ENCODE measurements at places on chromosomes 3 and 15.

GRCh38 chr15:81314378-81314777 lies 9.6 kb downstream of the STARD5 start:
- no peak for DNase-seq

GRCh38 chr3:177778633-177779032 lies 581.4 kb upstream of the TBL1XR1 start:
- DNase-seq = no peak

GRCh38 chr15:85623315-85624049 lies 171.2 kb downstream of the KLHL25 start:
- DNase-seq = no peak

GRCh38 chr3:25259871-25260270 lies 168.2 kb upstream of the RARB start:
- DNase-seq = no peak

DNA sequence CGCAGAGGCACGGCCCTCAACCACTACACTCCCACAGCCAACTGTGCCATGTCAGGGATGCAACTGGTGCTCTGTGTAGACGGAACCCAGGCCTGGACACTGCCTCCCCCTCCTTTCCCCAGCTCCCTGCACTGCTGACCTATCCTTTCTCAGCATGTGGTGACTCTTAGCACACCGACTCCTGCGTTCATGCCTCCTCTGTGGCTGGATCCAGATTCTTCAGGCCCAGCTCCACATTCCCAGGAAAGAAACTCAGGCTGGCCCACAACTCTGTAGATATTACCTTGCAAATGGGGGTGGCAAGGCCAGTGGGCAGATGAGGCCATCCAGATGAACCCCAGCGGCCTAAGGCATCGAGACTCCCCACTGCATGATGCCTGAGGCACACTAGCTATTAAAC lies 272.7 kb downstream of the OCA2 start:
- no peak for DNase-seq

DNA sequence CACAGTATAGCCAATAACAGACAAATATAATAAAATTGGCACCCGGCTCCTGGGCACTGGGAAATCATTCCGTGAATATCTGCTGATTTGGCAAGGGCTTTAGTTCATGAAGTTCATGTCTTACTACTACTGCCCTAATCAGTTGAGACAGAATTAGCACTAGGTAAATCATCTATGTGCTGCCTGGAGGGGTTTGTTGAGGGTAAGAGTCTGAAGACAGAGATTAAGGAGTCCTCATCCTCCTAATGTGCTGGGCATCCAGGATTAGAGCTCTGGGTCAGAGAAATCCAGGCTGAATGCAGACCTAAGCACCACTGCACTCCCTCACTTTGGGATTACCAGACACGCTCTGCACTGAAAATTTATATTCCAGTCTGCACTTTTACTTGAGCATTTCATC lies 2.0 kb downstream of the SAMD7 start:
- no peak for DNase-seq

GRCh38 chr15:36911322-36911944 lies 188.9 kb downstream of the MEIS2 start:
- no peak for DNase-seq

DNA sequence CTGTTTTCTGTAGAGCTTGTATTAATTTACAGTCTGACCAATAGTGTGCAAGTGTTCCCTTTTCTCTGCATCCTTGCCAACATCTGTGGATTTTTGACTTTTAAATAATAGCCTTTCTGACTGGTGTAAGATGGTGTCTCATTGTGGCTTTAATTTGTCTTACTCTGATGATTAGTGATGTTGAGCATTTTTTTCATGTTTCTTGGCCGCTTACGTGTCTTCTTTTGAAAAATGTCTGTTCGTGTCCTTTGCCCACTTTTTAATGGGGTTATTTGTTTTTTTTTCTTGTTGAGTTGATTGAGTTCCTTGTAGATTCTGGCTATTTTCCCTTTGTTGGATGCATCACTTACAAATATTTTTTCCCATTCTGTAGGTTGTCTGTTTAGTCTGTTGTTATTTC lies 7.6 kb upstream of the ACOX2 start:
- DNase-seq = no peak

GRCh38 chr3:191217301-191217700 lies 18.3 kb downstream of the OSTN start:
- no peak for DNase-seq

DNA sequence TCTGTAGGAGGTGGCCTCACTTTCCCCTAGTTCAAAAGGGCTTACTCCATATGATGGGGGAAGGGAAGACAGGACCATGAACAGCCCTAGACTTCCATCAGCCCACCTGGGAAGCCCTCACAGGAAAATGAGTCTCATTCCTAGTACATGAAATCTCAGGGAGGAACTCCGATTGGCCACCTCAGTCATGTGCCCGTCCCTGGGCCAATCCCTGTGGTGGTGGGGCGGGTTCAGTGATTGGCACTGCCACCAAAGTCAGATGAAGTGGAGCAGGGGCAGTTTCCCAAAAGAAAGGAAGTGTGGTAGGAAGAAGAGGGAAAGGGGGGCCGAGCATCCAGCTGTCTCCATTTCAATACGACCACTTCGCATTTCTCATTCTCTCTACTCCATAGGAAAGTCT lies 25.9 kb upstream of the GP9 start:
- DNase-seq = no peak

DNA sequence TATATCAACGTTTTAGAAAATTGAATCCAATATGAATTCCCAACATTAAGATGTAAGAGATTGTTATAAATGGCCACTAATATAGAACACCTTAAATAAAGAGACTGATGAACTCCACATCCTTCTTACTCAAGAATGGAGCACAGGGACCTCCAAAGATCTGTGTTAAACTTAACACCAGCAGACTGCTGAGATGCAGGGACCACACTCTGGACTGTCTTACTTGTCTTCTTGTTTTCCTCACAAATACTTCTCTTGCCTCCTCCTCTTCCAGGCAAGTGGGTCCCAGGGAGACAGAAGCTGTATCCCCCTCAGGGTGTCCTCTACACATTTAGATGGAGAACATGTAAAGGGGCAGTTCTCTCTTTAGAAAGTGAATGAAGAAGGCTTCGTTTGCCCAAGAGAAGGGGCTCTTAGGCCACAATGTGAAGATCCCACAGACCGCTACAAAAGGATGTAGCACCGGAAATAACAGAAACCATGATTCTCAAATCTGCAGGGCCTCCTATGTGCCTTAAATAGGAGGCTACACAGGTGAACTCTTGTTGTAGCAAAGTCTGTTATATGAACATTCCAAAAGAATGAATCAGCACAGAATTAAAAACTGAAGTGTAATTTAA lies 52.2 kb downstream of the SATB1 start:
- no peak for DNase-seq

DNA sequence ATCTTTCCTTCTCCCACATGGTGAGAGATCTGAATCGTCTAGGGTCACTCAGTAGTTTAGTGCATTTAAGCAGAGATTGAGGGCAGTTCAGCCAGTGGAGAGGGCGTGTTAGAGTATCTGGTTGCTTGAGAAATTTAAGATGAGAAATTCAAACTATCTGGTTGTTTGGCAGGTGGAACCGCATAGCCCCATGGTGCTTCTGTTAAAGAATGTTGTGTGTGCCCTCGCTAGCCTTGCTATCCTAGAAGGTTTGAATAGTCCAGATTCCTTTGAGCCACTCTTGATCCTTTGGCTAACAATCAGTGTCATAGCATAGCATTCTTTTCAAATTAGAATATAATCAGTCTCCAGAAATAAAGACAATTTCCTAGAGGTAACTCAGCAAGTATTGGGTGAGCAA lies 32.1 kb downstream of the ABHD17C start:
- DNase-seq = no peak

GRCh38 chr15:67918205-67918861 lies 78.5 kb upstream of the RNU6-1 start:
- DNase-seq = no peak

GRCh38 chr3:133761605-133762484 lies 15.7 kb downstream of the TF start:
- DNase-seq = no peak

- DNase-seq = no peak
Measured at GRCh38 chr3:73411993-73412392, 212.7 kb downstream of the PDZRN3 start.

DNA sequence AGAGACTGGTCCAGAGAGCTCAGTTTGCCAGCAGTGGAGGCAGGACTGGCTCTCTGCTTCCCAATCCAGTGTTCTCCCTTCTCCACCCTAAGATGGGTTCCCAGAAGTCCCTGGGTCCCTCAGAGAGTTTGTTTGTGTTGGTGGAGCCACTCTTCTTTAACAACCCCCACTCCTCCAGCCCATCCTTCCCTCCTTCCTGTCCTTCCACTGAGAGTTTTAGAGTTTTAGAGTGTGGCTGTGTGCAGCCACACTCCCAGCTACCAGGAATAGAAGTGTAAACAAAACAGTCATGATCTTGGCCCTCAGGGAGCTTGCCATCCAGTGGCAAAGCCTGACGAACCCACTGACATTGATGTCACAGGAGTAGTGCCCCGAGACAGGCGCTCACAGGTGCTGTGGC lies 12.5 kb upstream of the FBLN2 start:
- no peak for DNase-seq

GRCh38 chr3:187015903-187016638 lies 85.7 kb downstream of the ST6GAL1 start:
- no peak for DNase-seq

DNA sequence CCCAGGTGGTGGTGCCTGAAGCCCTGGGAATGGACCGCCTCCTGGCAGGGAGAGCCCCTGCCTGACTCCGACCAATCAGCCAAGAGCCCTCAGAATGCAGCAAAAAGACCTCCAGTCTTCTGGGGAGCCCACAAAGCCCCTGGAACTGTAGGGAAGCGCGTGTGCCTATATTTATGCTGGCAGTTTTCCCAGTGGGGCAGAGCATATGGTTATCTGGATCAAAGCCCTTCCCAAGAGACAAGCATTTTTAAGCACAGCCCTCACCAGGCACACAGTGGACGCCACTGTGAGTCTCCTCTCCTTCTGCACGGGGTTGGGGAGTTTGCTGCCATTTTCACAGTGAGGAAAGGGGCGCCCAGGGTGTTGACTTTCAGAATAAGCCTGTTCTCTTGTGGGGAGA lies 80.9 kb upstream of the RPL32 start:
- no peak for DNase-seq

- DNase-seq = no peak
Measured at GRCh38 chr3:39166932-39167532, 13.6 kb upstream of the CSRNP1 start.

DNA sequence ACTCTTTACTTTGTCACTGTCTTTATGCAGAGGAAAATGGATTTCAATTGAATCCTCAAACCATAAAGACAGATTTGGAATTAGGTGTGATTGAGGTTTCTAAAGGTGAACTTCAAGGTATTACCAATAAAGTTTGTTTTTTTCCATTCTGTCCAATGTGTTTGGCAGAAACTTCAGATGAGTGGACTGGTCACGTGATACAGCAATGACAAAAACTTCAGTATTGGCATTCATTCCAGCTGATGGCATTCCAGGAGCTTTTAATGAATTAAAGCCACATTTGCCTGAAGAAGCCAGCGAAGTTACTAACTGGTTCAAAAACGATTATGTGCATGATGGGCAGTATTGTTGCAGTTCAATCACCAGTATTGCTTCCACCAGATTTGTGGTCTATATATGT lies 4.5 kb upstream of the MASP1 start:
- DNase-seq = no peak

DNA sequence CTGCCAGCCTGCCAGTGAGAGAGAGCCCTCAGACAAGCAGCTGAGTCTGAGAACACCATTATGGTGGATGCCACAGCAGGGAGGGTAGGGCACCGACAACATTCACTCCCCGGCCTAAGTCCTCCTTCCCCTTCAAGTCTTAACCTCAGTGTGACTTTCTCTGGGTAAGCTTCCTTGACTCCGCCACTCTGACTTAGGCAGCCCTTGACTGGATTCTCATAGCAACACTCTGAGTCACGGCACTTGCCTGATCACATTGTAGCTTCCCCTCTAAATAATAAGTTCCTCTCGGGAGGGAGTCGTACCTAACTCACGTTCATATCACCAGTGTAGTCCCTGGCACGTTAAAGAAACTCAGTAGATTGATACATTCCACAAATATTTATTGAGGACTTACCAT lies 180.5 kb downstream of the FOXB1 start:
- no peak for DNase-seq

DNA sequence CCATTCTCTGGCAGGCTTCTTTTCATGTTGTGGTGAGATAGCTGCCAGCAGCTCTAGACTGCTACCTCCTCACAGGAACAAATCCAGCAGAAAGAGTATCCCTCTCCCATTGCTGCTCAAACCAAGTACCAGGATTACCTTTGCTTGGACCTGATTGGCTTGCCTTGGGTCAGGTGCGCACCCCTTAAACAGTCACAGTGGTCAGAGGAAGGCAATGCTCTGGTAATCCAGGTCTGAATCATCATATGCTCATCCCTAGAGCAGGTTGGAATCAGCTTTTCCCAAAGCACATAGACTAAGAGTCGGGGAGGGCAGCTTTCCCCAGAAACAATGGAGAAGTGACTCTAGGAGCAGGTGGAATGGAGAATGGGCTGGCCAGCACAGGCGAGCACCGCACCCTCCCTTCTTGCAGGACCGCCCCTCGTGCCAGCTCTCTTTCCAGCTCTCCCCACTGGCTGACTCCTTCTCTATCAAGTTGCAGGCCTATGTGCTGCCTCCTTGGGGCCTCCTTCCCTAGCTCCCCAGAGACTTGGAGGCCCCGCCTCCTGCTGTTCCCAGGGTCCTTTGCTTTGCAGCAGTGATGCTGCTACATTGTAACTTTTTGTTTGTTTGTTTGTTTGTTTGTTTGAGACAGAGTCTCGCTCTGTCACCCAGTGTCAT lies 29.9 kb upstream of the ADPGK start:
- no peak for DNase-seq

DNA sequence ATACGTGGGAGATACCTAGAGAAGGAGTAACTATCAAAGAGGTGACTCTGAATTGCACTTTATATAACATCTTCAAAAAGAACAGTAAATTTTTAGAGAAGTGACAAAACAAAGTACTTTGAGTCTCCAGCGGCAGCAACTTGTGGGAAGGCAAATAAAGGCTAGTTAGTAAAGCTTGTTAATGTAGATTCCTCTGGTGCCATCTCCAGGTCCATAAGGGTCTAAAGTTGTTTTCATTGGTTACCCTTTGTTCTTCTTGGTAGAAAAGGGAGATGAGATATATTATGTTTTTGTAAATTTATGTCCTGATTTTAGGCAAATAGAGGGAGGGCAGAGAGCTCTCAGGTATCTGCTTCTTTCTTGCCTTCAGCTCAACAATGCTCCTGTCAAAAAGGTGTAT lies 161.6 kb downstream of the MYRIP start:
- no peak for DNase-seq

GRCh38 chr3:113222451-113223086 lies 11.2 kb downstream of the BOC start:
- no peak for DNase-seq

- no peak for DNase-seq
Measured at GRCh38 chr3:178244733-178245709, 291.2 kb upstream of the KCNMB2 start.

DNA sequence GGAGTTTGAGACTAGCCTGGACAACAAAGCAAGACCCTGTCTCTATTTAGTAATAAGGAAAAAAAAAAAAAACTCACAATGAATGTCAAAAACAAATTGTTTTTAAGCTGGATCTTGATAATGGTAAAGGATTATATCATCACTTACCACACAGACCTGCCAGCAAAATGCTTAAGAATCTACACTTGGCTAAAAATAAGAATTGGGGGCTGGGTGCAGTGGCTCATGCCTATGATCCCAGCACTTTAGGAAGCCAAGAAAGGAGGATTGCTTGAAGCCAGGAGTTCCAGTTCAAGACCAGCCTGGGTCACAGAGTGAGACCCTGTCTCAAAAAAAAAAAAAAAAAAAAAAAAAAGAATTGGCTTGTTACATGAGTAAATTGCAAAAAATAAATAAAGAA lies 31.0 kb downstream of the ACAP2 start:
- DNase-seq = no peak
